RPMI7951 (cell line): ENCODE measurements at places on chromosomes 6 and 20. TPM values are rescaled to one million over a fixed set of nuclear protein-coding genes. Genes with fewer than 3 reads are reported as not detected.

- DNase-seq = no peak
Measured at GRCh38 chr6:75429061-75429703, 64.4 kb downstream of the FILIP1 start.

DNA sequence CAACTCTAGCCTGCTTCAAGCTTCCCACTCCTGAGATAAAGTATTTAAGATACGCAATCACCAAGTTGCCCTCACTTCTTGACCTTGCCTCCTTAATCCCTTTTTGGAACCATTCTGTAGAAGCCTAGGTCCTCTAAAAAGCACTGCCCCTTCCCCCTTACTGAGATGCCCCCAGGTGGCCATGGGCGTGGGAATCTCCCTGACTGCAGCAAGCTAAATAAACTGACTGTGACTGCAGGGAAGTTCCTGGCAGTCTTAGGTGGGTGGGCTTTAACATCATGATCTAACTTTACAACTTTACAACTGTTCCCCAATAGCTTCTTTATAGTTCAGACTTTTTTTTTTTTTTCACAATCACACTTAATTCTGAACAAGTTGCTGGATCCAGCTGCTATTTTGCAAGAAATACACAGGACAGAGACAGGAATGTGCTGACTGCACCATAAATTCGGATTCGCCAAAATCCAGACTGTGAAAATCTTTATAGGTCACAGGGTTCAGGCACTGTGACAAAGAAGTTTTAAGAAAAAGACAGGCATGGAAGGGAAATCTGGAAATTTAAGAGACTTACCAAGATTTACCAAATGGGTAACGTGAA, 344.2 kb upstream of the SULF2 start:
- DNase-seq = no peak

- no peak for DNase-seq
Measured at GRCh38 chr6:163232015-163232523, 182.4 kb upstream of the QKI start.

GRCh38 chr20:36969478-36970186, 18.1 kb upstream of the SAMHD1 start:
- DNase-seq = no peak

The PTGIS gene
- total RNA-seq = under 0.01 and 0.24 TPM in 2 replicates

DNA sequence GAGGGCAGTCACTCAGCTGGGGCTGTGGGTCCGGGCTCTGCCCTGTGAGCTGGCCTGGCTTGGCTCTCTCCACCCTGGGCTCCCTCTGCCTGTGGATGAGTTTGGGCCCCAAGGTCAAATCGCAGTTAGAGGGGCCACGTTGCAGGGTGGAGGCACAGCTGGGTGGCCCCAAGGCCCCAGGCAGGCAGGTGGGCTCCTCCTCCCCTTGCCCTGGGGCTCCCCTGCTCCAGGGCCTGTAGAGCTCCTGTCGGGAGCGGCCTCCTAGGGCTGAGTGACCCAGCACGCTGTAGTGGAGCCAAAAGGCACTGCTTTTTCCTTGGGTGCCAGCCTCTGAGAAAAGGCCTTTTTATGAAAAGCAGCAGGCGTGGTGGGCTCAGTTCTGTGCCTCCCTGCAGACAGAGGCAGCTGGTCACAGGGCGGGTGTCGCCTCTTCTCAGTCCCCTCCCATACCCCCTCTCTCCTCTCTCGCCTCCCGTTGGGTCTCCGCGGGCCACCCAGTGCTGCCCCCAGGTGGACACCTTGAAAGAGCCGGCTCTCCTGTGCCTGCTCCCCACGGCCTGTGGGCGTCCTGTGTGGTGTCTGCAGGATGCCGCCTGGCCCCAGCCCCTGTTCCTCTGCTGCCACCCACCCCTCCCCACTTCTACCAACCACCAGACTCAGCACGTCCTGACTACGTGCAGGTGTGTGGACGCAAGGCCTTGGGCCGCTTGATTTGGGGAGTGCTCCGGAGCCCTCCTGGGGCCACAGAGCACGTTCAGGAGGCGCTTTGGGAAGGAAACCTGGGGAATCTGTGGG, 13.2 kb downstream of the SS18L1 start:
- DNase-seq = peak; percentile 29

- DNase-seq = peak; percentile 44
Measured at GRCh38 chr6:119446115-119446554, 96.6 kb upstream of the MAN1A1 start.

GRCh38 chr6:111499269-111499793, 16.3 kb upstream of the REV3L start:
- DNase-seq = no peak

The BTN1A1 gene
- total RNA-seq = not detected in 2 replicates

- DNase-seq = no peak
Measured at GRCh38 chr6:123629258-123629941, 7.3 kb downstream of the TRDN start.

DNA sequence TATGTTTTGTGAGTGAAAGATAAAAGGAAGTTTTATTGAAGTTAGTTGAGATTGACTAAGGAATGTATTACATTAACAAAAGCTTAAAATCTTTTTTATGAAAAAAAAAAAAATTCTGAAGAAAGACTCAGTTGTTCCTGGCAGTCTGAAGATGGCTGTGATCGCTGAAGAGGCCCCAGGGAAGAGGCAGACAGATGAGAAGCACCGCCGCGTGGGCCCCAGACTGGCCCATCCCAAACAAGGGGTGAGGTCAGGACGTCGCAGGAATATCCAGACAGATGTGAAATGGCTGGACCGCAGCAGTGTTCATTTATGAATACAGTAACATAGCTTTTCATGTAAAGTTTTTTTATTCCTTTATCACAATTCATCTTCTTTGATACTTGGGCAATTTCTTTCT, 194.2 kb downstream of the TBXT start:
- DNase-seq = no peak

GRCh38 chr20:58652606-58653294, 1.7 kb downstream of the STX16 start:
- peak; percentile 32 for DNase-seq

The DYNLRB1 gene
- total RNA-seq = 287 and 346 TPM in 2 replicates

DNA sequence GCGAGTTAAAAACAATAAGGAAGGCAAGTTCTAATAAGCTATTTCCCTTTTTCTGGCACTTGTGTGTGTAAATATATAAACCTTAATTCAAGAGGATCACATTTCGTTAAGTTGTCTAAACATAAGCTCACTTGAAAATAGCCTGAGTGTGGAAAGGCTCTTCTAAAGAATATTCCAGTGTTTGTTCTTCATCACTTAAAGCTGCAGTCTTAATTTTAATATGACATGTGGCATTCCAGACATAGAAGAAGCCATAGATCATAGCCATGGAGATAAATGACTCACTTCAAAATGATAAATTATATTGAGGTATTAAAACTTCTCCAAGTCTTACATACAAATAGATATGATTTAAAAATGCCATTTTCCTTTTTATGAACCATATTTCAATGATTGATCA, 42.1 kb downstream of the IYD start:
- no peak for DNase-seq

The KIF6 gene
- 2.6 and 4.9 TPM in 2 replicates for total RNA-seq

The SNAI1 gene
- total RNA-seq = 1.4 and 1.7 TPM in 2 replicates

The SYTL3 gene
- 4.1 and 6.2 TPM in 2 replicates for total RNA-seq

The CFB gene
- 0.72 and 1.8 TPM in 2 replicates for total RNA-seq

GRCh38 chr20:58133020-58133808, 95.2 kb downstream of the ANKRD60 start:
- peak; percentile 66 for DNase-seq

The DNAAF9 gene
- 11.5 and 12.0 TPM in 2 replicates for total RNA-seq

DNA sequence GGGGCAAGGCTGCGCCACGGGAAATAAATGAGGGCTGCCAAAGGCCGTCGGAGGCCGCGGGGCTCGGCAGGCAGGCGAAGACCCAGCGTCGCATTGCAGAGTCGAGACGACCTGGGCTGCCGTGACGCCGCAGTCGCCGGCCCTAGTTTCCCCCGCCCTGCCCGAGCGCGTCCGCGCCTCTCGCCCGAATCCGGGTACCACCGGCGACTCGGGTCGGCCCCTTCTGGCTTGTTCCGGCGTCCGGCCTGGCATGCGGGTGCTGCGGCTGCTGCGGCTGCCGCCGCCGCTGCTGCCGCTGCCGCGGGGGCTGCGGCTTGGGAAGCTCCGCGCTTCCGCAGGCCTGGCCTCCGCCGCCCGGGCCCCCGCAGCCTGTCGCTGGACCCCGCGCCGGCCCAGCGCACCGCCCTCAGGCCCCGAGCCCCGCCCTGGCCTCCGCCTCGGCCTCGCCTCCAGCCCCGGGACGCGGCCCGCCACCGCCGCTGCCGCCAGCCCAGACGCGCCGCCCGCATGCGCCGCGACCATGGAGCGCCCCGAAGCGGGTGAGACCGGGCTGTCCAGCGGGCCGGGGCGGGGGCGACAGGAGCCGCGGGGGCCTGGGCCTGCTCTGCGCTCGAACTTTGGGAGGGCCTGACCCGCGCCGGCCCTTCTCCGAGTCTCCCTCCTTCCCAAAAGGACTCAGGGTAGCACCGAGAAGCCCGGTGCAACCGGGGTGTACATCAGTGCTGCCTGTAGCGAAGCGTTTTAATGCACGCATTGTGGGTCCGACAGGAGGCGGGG, at the start of gene AKAP7:
TSS of gene AKAP7 (plus strand) at position 224 of the 777 bp plus-strand sequence. CDS start at position 521, 297 bp downstream.
- peak; percentile 77 for DNase-seq

- DNase-seq = no peak
Measured at GRCh38 chr6:127912914-127913313, 12.1 kb upstream of the THEMIS start.

The TBX18 gene
- 9.1 and 13.6 TPM in 2 replicates for total RNA-seq

DNA sequence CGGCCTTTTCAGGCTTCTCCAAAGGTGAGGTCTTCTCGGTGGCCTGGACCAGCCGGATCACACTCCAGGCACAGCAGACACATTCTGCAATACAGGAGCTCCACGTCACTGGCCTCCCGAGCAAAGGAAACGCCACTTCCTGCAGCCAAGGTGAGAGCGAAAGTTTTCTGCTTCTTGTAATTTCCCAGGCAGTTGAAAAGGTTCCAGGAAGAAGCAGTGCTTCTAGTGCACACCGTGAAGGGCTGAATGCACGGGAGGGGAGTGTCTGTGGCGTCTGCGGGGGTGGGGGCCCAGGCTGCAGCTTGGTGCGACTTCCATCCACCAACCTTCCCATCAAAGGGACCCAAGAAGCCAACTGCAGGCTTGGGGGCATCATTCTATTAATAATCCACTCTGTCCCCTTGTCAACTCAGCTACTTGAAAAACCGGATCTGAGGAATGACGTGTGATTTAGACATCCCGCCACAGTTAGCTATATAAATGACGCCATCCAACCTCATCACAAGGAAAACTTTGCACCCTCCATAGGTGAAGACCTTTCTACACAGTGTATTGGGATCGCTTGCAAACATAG, 61.1 kb downstream of the NFATC2 start:
- DNase-seq = no peak

DNA sequence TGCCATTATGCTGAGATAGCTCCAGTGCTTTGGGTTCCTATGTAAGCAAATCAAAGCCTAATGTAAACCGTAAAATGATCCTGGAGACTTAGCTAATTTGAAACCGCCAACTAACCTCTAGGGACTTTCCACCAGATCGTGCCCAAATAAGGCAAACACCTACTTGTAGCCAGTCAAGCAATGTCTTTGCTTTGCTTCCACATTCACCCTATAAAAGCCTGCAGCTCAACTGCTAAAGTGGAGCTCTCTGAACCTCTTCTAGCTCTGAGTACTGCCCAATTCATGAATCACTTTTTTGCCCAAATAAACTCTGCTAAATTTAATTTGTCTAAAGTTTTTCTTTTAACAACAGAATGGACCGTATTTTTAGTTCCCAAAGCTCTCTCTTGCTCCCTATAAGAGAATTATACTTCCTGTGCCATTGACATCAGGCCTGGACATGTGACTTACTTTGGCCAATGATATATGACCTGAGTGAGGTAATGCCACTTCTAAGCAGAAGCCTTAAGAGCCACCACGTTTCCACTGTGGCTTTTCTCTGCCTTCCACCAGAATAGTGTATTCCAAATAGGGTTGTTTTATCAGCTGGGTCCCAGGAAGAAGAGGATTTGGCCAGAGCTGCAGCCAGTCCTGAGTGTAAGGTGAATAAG, 34.8 kb upstream of the PSMF1 start:
- peak; percentile 15 for DNase-seq

The WFDC10A gene
- not detected in 2 replicates for total RNA-seq

The PAK5 gene
- total RNA-seq = not detected in 2 replicates

- no peak for DNase-seq
Measured at GRCh38 chr6:118890997-118891790, 2.8 kb upstream of the ASF1A start.

The HSPA1A gene
- total RNA-seq = 141 and 155 TPM in 2 replicates

- DNase-seq = peak; percentile 36
Measured at GRCh38 chr6:154478021-154478700, 32.3 kb downstream of the CNKSR3 start.

DNA sequence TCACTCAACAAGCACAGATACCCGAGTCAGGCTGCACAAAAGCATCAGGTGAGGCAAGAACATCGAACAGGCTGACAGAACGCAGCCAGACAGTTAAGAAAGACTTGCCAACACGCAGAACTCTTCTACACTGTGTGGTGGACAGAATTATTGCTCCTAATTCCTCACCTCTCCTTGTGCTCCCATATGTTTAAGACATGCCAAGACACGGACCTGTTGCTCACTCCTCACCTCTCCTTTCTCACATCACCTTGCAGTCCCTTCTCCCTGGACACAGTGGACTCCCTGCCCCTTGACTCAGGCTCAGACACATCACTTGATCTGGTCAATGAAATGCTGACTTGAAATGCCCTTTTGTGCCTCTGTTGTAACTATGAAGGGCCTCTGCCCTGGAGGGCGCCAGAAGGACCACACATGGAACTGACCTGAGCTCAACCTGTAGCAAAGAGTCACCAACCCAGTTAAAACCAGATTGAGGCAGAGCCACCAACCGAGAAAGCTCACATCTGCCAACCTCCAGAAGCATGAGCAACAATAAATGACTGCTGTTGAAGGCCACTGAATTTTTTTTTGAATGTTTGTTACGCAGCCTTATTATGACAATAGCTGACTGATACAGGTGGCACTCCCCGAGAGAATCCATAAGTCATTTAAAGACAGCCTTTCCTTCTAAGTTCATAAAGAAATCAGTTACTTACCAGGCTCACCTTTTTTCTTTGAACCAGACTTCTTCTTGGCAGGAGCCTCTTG, 24.0 kb downstream of the RRBP1 start:
- DNase-seq = no peak

The GMPR gene
- 33.5 and 34.9 TPM in 2 replicates for total RNA-seq

GRCh38 chr6:3208098-3208774, 19.2 kb downstream of the TUBB2B start:
- DNase-seq = peak; percentile 92

The RAMACL gene
- 0.24 and 0.29 TPM in 2 replicates for total RNA-seq

DNA sequence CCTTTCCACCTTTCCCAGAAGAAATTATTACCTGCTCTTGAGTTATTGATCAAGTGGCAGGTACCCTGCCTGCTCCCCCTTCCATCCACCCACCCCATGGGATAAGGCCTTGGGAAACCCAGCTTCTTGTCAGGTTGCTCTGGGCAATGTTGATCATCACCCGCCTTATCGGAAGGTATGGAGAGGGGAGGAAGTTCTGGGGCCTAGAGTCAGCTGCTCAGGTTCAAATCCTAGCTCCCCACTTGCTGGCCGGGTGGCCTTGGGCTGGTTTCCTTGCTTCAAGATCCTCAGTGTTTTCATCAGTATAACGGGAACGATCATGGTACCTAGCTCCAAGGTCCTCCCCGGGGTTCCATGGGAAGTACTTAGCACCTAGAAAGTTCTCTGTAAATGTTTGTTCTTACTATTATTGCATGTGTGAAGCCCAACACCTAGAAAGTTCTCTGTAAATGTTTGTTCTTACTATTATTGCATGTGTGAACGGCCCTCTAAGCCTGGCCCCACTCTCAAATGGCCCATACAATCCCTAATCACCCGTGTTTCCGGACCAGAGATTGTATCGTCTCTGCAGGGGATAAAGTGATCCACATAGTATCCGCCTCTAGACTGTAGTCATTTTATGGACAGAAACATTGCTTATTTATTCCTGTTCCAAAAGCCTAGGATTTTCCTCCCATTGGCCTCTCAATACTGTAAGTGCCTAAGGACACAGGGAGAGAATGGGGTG, 1.1 kb upstream of the PREX1 start:
- no peak for DNase-seq
